Thoracic aorta (tissue), 2 donors: ENCODE measurements at places on chromosomes 12 and 14. TPM values are rescaled to one million over a fixed set of nuclear protein-coding genes. Genes with fewer than 3 reads are reported as not detected.
A peak's percentile ranks its signal among the peaks of the same experiment; 100 is the strongest.

TMED10 gene
- 342 TPM for total RNA-seq

IL22 gene
- total RNA-seq: not detected

KLRG1 gene
- total RNA-seq: 3.0 TPM

ZFHX2 gene
- total RNA-seq: 1.5 TPM

CLEC6A gene
- not detected for total RNA-seq

PITPNM2 gene
- 7.9 TPM for total RNA-seq

CDKL1 gene
- total RNA-seq: 8.1 TPM

ATXN7L3B gene
- 13.7 TPM for total RNA-seq

SERPINA9 gene
- 2.3 TPM for total RNA-seq

TMEM63C gene
- total RNA-seq: not detected

DLGAP5 gene
- 0.14 TPM for total RNA-seq

GPR137C gene
- total RNA-seq: 0.99 TPM

MYH6 gene
- not detected for total RNA-seq

TRPV4 gene
- 2.0 TPM for total RNA-seq

GRCh38 chr14:35121026-35121886, 534 bp downstream of the PPP2R3C start:
- DNase-seq: no peak

GRCh38 chr12:53486736-53487487, 12.3 kb downstream of the MAP3K12 start:
- DNase-seq: no peak

GRCh38 chr12:79689477-79690141, 1.2 kb downstream of the PAWR start:
- peak; percentile 7 for DNase-seq

GRCh38 chr14:77041881-77042545, 13.5 kb upstream of the IRF2BPL start:
- peak; percentile 70 for DNase-seq

GRCh38 chr14:63855281-63855680, 2.5 kb downstream of the SYNE2 start:
- no peak for DNase-seq

GRCh38 chr12:6552140-6552551, 3.7 kb downstream of the IFFO1 start:
- DNase-seq: no peak

GRCh38 chr12:4985820-4986219, 57.9 kb upstream of the KCNA5 start:
- DNase-seq: no peak

- DNase-seq: no peak
Observed at GRCh38 chr12:41211448-41211847, 23.3 kb downstream of the PDZRN4 start.

GRCh38 chr12:117875744-117876435, 92.9 kb downstream of the KSR2 start:
- no peak for DNase-seq

- no peak for DNase-seq
Observed at GRCh38 chr12:752695-753610, 574 bp downstream of the WNK1 start.

- DNase-seq: no peak
Observed at GRCh38 chr12:50739611-50740010, 24.3 kb upstream of the ATF1 start.

DNA sequence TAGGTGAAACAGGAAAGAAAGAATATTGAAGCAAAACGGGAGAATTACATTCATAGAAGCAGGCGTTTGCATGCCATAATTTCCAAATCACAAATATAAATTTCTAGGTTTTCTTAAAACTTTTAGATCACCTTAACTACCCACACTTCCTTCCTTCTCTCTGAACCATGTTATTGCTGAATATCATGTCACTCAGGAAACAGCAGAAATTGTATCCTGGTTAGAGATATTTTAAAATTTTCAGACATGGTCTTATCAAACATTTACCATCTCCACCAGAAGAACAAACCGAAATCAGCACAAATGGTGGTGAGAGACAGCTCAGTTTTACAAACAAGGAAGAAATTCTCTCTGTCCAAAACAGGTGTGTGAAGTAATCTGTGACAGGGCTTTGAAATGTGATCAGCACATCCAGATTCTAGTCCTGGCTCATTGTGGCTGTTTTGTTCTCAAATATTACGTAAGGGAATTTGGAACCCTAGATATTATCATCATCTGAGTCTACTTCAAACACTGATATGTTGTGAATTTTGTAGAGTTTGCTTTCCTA, 16.3 kb downstream of the TESPA1 start:
- no peak for DNase-seq

GRCh38 chr12:4849795-4850345, 59.8 kb upstream of the KCNA1 start:
- no peak for DNase-seq

DNA sequence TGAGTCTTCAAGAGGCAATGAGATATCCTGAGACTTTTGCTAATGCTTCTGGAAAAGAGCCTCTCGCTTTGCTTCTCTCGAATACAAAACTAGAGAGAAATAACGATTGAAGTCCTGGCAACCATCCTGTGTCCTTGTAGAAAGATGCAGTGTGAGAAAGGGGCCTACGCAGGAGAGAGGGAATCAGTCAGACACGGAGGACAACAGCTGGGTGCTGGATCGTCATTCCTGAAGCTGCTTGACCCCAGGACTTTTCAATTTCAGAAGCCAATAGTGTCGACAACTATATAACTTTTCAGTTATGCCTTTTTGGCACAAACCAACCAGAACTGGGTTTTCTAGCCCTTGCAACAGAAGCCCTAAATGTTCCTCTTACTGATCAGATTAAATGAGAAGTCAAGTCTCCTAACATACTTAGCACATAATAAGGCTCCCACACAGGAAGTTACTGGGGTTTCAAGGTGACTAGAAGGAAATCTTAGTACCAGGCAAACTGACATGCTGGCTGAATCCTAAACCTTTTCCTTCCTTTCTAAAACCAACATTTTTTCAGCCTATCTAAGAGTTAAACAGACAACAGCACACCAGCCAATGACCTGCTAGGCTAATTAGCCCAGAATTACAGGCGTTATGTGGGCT, 755.6 kb downstream of the MED13L start:
- DNase-seq: no peak

- no peak for DNase-seq
Observed at GRCh38 chr12:13472690-13473089, 276.2 kb downstream of the EMP1 start.

GRCh38 chr12:252636-253035, 10.0 kb downstream of the SLC6A13 start:
- DNase-seq: no peak

GRCh38 chr14:89936654-89937185, 17.8 kb downstream of the EFCAB11 start:
- DNase-seq: no peak

DNA sequence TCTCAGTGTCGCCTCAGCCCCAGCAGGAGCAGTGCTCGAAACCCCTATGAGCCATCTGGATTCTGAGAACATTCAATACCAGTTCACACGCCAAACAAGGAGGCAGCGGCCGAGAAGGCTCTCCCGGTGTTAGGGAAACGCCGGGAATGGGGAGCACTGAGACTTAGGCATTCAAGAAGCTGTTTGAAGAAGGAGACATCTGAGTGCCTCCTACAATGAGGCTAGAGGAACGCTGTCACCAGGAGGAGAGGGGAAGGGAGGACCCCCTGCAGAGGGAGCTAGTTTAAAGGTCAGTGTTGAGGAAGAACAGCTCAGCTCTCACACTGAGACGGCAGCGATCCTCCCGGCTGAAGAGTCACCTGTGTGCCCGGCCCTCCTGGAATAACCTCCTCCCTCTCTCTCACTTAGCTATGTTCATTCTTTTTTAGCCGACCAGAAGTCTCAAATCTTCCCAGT, 69.9 kb downstream of the SERPINA3 start:
- DNase-seq: no peak

GRCh38 chr14:95218472-95219193, 61.3 kb upstream of the DICER1 start:
- DNase-seq: no peak
